M059J (cell line): ENCODE measurements at places on chromosomes 16 and 17. TPM values are rescaled to one million over a fixed set of nuclear protein-coding genes. Genes with fewer than 3 reads are reported as not detected.

DNA sequence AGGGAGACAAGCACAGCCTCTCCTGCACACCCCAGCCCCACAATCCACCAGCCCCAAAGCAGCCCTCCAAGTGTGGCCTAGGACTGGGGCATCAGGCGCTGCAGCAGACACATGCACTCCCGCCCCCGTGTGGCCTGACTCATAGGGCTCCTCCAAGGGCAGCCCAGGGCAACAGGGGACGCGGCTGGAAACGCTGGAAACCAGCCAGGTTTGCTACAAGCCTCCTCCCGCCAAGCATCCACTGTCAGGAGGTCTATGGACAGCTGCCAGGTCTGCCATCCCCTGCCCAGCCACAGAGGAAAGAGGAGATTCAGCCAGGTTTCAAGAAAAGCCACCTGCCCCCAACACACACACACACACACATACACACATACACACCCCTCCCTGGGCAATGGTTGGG lies 25.8 kb downstream of the SRCIN1 start:
- peak; percentile 53 for DNase-seq

PARD6A gene
- total RNA-seq, result 2.0 and 3.3 TPM in 2 replicates

CRYM gene
- total RNA-seq, result not detected in 2 replicates

GRCh38 chr17:61388561-61389356 lies 10.9 kb upstream of the TBX2 start:
- DNase-seq, result no peak
